ENCODE measurements at places on chromosomes 12 and 14.

- no peak for DNase-seq
Measured at GRCh38 chr12:1496162-1496900, 98.0 kb downstream of the FBXL14 start.

GRCh38 chr14:70004791-70005190 lies 125.6 kb downstream of the SMOC1 start:
- DNase-seq: no peak

- DNase-seq: no peak
Measured at GRCh38 chr14:66507181-66507721, 696 bp upstream of the GPHN start.

- DNase-seq: no peak
Measured at GRCh38 chr12:69987579-69988091, 162.6 kb downstream of the MYRFL start.

- no peak for DNase-seq
Measured at GRCh38 chr14:85533023-85533860, 3.3 kb downstream of the FLRT2 start.

GRCh38 chr12:17971850-17972249 lies 118.1 kb downstream of the RERGL start:
- no peak for DNase-seq
